HAP-1 (cell line): ENCODE measurements at places on chromosomes 6 and 20.

DNA sequence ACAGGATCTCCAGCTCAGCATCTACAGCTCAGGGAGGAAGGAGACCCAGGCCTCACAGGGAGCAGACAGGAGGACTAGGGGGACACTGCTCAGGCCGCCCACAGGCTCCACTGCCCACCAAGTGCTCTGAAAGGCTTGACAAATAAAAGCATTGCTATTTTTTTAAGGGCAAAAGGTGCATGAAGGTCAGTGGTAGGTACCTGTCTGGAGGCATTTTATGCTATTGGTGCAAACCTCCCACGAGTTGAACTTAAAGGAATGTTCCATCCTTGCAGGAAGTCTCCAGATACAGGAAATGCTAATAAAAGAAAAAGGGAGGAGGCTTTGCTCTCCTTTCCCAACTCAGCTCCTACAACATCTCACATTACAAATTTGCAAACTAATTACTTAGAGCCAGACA is 228.1 kb downstream of the FOXC1 start:
- DNase-seq, result no peak

GRCh38 chr20:25314497-25315417 is 66.9 kb downstream of the PYGB start:
- DNase-seq, result peak; percentile 6

DNA sequence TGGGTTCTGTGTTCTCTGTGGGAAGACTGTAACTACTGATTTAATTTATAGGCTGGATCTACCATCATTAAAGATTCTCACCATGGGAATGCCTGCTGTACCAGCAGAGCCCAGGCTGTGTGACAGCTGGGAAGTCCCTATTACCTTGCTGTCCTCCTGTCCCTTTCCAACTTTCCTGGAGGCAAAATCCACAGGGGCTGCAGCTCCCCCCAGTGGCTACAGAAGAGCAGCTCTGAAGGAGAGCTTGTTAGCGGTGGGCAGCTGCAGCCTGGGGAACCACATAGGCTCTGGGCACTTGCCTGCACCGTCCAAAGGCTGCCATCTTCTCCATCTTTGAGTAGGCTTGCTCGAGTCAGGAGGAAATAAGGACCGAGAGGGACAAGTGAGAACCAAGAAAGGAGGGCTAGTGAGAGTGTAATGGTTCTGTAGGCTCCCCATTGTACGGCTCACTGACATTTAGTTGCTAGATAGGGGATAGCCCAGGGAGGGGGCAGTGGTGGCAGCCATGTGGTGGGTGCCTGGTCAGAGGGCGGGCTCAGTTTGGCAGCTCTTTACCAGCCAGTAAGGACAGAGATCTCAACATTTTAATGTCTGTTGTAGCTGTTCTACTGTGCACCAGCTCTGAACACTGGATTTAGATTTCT is 155.1 kb upstream of the MLIP start:
- peak; percentile 91 for DNase-seq

GRCh38 chr6:1609648-1610496 is at the start of gene FOXC1:
Gene FOXC1 (plus strand): TSS chr6:1609915. CDS start chr6:1610446, 531 bp downstream.
- DNase-seq, result peak; percentile 93

- DNase-seq, result no peak
These were observed 146.7 kb upstream of the MLN start for GRCh38 chr6:33950472-33950881.

GRCh38 chr6:158660333-158660754 is 10.5 kb downstream of the SYTL3 start:
- DNase-seq, result peak; percentile 22

DNA sequence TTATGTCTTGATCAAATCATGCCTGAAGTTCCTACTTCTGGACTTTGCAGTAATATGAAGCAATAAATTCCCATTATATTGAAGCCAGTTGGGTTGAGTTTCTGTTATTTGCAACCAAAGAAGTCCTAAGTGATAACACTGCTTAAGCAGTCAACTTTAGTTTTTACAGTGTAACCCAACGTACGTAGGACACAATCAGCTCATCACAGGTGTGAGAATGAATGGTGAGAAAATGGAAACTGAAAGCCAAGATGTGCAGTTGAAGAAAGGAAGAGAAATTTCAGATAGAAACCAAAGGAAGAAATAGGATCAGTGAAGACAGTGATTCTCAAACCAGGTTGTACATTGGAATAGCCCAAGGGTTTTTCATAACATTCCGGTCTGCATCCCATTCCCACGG is 211.4 kb upstream of the ZFP64 start:
- no peak for DNase-seq

DNA sequence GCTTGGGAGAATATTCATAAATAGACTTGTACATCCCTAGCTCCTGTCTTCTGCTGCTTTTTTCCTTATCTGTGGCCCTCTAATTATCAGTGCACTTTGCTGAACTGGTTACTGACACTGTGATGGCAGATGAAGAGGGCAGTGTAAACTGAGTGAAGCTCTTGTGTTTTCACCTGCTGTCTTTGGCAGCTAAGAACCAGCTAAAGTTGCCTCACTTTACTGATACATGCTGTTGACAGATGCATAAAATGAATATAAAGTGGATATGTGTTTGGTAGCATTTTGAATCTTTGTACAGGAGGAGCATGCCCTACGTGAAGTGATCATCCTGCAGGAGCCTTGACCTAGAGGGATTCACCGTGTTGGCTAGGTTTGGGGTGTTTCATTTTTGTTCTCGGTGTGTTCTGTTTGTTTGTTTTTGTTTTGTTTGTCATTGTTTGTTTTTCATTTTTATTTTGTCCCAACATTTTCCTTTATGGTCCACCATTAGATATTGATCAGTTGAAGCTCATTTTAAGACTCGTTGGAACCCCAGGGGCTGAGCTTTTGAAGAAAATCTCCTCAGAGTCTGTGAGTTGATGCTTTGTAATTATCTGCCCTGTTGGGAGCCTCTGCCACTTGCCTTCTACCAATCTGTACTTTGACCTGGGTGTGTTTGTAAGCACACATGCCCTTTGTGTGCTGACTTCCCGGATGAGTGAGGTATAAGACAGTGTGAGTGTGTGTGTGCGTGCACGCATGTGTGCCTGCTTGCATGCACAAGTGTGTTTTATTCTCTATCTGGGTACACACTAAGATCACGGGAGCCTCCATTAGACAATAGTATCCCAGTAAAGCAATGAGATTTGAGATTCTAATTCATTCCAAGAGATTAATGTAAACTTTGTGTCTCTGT is 34.6 kb upstream of the MAPK13 start:
- no peak for DNase-seq

GRCh38 chr6:3389390-3390167 is 67.3 kb downstream of the SLC22A23 start:
- no peak for DNase-seq

- DNase-seq, result no peak
These were observed 423.8 kb upstream of the JARID2 start for GRCh38 chr6:14822012-14822553.

- no peak for DNase-seq
These were observed 157.5 kb downstream of the SMOC2 start for GRCh38 chr6:168598251-168599117.

GRCh38 chr20:56580226-56580625 is 47.2 kb downstream of the FAM209B start:
- DNase-seq, result no peak

GRCh38 chr6:160106010-160106409 is 15.6 kb upstream of the SLC22A1 start:
- no peak for DNase-seq

DNA sequence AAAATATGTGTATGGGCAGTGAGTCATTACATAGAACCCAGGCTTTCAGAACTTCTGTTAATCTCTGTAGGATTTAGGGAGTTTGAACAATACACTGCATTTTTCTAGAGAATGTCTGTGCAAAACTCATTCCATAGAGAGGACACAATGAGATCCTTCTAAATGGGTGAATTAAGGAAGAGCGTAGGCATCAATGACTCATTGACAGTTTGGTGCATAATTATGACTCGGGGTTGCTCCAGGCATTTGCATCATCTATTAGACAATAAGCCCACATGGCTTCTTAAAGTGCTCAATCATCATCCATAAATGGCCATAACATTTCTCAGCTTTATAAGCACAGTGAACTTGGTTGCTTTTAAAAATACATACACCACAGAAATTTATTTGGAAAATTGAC is 625.5 kb downstream of the CDH26 start:
- no peak for DNase-seq

- DNase-seq, result no peak
These were observed 54.7 kb downstream of the CHMP4B start for GRCh38 chr20:33865761-33866370.

GRCh38 chr20:63848003-63848911 is 13.0 kb upstream of the ABHD16B start:
- no peak for DNase-seq

DNA sequence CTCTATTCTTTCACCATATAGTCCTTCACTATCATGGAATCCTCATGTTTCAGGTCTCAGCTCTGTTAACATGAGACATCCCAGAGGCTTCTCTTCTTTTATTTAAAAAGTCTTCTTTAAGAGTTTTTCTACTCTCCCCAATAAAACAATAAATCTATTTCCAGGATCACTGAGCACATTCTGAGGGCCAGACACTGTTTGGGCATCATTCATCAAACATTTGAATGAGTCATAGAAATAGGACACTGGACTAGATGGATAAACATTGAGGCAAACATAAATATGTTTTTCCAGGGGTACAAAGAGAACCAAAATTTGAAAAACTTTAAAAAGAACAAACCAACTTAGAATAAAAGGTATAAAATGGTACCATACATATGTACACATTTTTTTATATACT is 554.4 kb downstream of the KIF16B start:
- no peak for DNase-seq

DNA sequence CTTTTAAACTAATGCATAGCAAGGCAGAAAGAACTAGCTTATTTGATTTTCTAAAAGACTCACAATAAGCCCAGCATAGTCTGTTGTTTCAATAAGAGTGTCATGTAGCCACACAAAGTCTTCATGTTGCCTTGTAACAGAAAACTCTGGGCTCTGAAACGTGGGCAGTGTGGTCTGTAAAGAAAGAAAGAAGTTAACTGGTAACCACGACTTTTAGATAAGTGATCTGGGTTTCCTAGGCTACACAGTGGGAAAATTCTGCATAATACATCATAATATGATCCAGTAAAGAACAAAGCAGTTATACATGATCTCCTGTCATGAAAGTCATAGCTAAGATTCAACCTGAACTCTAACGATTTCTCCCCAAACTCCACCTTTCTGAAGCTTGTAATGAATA is 13.3 kb downstream of the SNX5 start:
- DNase-seq, result no peak

DNA sequence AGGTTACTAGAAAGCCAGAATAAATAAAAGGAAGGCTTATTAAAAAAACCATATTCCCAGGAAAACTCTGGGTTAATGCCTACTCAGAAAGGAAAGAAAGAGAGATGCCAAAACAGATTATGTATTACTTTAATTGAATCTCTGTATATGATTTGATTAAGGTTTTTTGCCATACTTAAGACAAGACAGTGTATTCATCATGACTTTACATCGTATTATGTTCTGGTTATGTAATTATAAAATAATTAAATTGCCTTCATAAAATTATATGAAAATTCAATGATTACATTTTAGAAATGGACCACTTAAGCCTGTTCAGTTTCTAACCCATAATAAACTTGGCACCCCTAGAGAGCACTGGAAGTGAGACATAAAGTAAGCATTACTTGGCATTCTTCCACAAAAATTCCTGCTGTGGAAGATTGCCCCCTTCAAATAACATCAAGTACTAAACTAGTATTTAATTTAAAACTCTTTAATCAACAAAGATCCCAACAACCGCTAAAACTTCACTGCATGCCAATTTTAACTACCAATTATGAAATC is 20.8 kb upstream of the IBTK start:
- DNase-seq, result no peak

GRCh38 chr6:169172456-169172855 is 81.2 kb downstream of the THBS2 start:
- no peak for DNase-seq

- DNase-seq, result no peak
These were observed 771 bp downstream of the ARFRP1 start for GRCh38 chr20:63706852-63707557.

DNA sequence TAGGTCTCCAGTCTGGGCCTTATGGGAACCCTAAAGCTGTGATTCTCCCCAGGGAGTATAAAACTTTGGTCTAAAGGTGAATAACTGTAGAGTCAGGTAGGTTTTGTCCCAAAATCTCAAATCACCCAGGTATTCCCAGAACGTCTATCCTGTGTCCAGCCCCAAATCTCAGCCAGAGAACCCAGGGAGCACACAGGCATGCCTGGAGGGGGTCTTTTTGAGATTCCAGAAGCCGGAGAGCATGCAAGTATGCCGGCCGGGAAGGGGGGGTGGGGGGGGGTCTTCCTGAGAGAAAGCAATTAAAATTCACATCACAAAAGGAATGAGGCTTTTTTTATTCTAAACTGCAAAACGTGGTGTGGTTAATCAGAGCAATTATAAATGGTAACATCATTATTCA is 210.0 kb downstream of the PTPRT start:
- DNase-seq, result no peak

- DNase-seq, result no peak
These were observed 406.5 kb upstream of the GJE1 start for GRCh38 chr6:141726248-141726647.

GRCh38 chr6:147266821-147267220 is 62.6 kb downstream of the STXBP5 start:
- no peak for DNase-seq

DNA sequence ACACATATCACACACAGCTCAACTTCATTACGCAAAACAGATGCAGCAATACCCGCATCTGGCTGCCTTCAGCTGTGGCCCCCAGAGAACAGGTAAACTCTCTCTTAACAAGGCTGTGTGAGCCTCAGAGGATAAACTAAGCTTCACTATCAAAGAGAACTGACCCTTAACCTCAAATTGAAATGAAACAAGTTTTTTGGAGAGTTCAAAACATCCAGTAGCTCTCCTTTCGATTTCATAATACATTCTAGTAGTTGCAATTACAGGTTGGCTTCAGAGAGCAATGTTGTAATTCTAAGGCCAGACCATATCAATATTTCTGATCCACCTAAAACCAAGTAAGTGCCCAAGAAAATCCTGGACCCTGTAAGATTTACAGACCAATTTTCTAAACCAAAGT is 113.5 kb downstream of the FAXC start:
- no peak for DNase-seq

GRCh38 chr6:118859517-118860064 is 34.4 kb upstream of the ASF1A start:
- DNase-seq, result no peak

DNA sequence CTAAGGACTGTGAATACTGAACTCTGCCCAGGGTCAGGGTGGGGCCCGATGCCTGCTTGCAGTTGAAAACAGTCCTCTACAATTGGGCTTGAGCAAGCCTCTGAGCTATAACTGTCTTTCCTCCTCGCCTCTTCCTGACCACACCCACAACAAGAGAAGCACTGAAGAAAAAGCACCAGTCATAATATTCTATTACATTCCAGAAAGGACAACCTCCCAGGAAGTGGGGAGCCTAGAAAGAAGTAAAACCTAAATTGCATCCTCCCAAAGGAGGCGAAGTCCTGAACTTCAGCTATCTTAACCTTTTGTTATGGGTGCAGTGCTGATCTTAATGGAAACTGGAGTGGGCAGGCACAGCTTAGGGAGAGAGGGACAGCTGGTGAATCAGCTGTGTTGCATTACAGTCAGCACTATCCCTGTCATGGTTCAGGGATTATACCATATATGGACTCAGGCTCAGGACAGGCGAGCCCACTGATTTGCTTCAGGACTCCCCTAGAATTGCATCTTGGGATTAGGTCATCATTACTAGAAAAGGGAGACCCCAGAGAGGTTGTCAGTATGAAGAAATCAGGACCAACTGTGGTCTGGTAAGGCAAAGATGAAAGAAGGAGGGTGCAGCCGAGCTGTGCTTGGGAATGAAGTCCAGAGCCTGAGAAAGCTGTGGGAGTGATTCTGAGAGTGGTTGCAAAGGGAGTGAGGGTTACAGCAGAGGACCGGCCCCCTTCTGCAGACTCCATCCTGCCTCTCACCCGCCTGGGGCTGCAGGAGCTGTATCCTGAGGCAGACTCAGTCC is 18.3 kb upstream of the TRAM2 start:
- DNase-seq, result peak; percentile 27
